Effector CD8-positive, alpha-beta T cell (primary cell): ENCODE measurements at places on chromosomes 16 and 17.

- DNase-seq: no peak
Observed at GRCh38 chr17:64765191-64765889, 103.2 kb upstream of the SMURF2 start.

DNA sequence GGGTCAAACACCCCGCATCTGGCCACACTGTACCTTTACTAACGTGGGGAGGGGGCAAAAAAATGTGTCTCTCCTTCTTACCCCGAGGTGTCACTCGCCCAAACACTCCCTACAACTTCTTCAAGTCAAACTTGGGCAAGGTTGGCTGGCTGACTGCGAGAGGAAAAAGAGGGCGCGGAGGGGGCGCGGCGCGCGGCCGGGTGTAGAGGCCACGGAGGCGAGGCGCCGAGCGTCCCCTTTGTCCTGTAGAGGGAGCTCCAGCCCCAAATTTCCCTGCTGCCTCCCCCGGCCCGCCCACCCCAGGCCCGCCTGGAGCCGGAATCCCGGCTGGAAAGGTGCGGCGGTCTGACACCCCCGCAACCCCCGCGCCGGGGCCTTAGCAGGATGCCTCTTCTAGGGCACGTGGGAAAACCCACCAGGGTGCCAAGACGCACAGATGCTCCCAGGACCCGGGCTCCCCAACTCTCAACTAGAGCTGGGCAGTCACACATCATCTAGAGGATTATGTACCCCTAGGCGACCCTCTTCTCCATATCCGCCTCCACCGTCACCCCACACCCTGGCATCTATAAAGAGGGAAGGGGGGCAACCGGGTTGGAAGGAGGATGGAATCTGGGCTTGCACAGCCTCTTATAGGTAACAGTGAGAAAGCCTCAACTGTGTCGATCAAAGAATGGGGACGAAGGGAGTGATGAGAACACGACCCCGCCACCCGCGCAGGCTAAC lies 4.2 kb downstream of the IRX3 start:
- DNase-seq: no peak

DNA sequence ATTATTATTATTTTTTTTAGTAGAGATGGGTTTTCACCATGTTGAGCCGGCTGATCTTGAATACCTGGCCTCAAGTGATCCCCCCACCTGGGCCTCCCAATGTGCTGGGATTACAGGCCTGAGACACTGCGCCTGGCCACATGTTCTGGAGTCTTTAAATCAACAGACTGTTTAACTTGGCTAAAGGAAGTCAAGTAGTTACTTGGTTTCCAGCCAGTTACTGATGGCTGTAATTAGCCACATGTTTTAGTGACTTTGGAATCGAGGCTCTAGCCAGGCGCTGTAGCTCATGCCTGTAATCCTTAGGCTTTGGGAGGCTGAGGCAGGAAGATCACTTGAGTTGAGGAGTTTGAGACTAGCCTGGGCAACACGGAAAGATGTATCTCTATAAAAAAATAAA lies 699.2 kb upstream of the RBFOX1 start:
- DNase-seq: no peak

- DNase-seq: no peak
Observed at GRCh38 chr17:38671939-38672720, 2.6 kb downstream of the EPOP start.

DNA sequence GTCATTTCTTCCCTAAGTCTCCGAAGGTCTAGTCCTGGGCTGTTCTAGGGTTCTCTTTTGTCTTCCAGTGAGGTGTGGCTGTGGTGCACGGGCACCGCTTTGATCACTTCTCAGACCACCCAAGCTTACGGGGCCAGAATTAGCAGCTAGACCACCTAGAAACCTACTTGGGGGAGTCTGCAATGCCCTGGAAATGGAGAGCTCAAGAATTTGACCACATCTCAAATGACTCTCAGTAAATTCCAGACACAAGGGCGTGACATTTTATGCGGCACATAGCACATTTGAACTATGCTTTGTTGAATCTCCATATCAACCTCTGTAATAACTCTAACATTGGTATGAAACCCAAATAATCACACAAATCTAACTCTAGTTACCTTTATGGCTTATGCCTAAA lies 24.9 kb downstream of the TRIM16 start:
- DNase-seq: no peak

GRCh38 chr17:67359960-67360791 lies 6.2 kb downstream of the PSMD12 start:
- peak; percentile 12 for DNase-seq

DNA sequence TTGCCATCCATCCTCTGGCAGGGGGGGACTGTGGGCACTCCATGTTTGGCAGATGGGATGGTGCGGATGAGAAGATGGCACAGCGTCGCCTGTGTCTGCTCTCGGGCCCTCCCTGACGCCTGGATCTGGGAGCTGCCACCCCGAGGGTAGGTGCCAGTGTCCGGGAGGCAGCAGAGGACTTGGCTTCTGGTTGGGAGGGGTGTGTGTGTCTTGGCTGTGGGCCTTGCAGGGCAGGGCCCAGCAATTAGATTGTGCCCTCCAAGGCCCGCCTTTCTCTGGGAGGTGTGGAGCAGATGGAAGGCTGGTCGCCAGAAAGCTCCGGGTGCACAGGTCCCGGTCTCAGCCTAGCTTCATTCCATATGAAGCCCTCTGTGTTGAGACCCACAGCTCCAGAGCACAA lies 1.4 kb downstream of the RAP1GAP2 start:
- no peak for DNase-seq

GRCh38 chr16:50864386-50864785 lies 122.5 kb downstream of the CYLD start:
- no peak for DNase-seq

DNA sequence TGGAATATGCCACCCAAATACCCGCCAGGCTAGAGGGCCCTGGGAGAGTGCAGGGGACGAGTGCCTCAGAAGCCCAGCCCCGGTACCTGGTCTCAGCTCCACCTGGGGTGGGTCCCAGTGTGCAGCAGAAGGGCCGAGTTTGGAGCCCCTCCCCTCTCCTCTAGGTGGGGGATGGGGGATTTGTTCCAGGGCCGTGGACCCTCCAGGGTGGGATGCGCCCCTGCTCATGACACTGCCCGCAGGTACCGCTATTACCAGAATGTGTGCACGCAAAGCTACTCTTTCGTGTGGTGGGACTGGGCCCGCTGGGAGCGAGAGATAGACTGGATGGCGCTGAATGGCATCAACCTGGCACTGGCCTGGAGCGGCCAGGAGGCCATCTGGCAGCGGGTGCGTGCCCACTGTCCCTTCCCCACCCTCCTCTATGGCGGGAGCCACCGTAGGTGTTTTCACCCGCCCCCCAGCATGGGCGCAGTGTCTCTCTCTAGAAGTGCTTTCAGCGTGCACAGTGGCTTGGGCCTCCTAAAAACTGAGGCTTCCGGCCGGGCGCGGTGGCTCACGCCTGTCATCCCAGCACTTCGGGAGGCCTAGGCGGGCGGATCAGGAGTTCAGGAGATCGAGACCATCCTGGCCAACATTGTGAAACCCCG lies 1.2 kb downstream of the NAGLU start:
- DNase-seq: no peak

- no peak for DNase-seq
Observed at GRCh38 chr17:31538080-31538762, 146.7 kb downstream of the RAB11FIP4 start.

GRCh38 chr17:72913142-72913682 lies 179.3 kb downstream of the SLC39A11 start:
- no peak for DNase-seq

- no peak for DNase-seq
Observed at GRCh38 chr16:84600343-84601229, 17.3 kb downstream of the COTL1 start.

- no peak for DNase-seq
Observed at GRCh38 chr17:82486231-82487094, 27.9 kb downstream of the NARF start.

GRCh38 chr17:40303708-40304551 lies 5.0 kb upstream of the RARA start:
- DNase-seq: no peak

- no peak for DNase-seq
Observed at GRCh38 chr17:40433551-40434415, 9.5 kb upstream of the IGFBP4 start.

- DNase-seq: no peak
Observed at GRCh38 chr17:79971651-79972050, 64.0 kb downstream of the TBC1D16 start.

DNA sequence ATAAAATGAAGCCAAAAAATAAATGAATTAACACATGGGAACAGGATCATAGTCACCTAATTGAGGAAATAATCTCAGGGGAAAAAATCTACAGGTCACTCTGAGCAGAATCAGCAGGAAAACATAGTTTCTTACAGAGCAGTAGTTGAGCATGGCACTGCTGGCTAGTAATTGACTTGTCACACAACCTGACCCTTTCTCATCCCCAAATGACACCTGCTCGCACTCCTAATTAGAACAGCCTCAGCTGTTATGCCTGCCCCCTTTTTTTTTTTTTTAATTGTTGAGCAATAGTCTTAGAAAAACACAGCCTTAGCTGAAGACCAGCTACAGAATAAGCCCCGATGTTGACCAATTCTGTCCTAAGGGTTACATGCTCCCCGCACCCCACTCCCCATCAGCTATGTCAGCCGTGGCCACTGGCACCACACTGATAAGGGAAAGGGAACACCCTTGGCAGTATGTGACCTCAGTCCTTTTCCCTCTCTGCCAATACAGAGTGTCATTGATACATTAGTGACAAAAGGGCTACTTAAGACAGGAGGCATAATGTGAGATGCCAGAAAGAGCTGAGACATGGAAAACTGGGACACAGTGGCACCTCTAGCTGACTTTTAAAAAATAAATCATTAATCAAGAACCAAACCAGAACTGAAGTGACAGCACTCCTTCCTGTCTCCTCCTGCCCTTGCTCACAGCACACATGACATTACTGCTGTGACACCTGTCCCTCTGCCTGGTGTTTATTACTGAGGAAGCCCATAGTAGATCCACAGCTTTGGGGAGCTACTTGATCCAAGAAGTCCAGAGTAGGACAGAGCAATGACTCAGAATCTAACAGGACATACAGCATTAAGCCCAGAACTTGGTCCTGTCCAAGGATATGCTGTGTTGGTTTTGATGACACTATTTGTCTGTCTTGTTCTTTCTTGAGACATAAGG lies 41.7 kb downstream of the WDR59 start:
- no peak for DNase-seq

GRCh38 chr17:9790889-9791876 lies at the start of gene DHRS7C:
DHRS7C (minus strand) TSS chr17:9791592; CDS start chr17:9791284, 308 bp downstream.
- DNase-seq: no peak

- no peak for DNase-seq
Observed at GRCh38 chr17:43940630-43941029, 1.6 kb downstream of the PPY start.

DNA sequence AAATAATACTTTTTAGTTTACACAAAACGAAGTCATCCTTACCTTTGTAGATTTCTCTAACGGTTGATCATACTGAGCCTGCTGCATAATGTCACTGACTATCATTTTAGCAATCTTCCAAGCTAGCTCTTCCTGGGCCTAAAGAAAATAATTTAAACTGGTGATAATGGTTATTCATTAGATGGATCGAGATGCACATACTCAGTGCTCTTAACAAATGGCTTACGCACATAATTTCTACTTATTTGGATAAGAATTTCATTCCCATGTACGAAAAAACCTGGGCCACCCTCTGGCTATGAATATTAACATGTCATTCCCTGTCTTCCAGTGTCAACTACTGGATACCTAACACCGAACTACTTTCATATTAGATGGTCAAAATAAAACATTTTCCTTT lies 41.4 kb upstream of the ULK2 start:
- DNase-seq: no peak

DNA sequence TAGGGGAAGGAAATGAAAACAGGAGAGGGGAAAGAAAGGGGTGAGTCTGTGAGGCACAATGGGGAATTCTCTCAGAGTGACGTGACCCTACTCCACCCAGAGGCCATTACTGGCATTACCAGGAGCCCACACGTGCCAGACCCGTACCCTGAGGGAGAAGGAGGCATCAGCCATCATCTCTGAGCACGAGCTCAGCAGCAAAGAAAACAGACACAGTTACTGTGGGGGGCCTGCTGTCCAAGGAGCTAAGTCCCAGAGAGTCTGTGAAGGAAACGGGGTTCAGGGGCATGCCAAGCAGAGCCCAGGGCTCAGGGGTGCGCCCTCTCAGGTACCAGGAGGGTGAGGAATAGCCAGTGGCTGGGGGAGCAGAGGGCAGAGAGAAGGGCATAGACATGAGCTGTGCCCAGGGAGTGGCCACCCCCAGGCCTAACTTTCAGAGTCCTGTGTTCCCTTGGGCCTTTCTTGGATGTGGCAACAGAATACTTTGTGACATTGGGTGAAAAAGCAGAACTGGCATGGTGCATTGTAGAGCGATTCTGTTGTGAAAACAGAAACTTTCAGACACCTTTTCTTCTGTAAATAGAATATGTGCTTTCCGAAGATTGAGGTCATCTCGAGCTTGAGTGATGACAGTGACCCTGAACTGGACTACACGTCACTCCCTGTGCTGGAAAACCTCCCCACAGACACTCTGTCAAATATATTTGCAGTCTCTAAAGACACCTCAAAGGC lies 11.3 kb downstream of the TAF1C start:
- peak; percentile 27 for DNase-seq

GRCh38 chr16:82855471-82855870 lies 228.7 kb downstream of the CDH13 start:
- no peak for DNase-seq

DNA sequence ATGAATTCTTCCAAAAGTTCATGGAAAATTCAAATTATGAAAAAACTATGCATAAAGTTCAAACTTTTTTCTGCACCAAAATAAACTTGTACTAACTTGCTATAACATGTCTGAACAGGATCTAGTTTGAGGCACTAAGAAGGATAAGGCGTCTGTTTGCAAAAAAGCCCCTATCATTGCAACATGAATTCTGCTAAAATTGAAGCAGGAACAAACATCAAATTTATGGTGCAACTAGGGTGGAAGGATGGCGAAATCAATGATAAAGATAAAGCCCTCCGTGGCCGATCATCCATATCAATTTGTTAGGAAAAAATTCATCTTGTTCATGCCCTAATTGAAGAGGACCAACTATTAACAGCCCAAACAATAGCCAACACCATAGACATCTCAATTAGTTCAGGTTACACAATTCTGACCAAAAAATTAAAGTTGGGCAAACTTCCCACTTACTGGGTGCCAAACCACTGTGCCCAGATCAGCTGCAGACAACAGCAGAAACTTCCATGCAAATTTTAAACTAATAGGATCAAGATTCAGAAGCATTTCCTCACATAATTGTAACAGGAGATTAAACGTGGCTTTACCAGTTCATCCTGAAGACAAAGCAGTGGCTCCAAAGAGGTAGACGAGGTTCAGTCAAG lies 12.9 kb downstream of the IL21R start:
- DNase-seq: no peak

DNA sequence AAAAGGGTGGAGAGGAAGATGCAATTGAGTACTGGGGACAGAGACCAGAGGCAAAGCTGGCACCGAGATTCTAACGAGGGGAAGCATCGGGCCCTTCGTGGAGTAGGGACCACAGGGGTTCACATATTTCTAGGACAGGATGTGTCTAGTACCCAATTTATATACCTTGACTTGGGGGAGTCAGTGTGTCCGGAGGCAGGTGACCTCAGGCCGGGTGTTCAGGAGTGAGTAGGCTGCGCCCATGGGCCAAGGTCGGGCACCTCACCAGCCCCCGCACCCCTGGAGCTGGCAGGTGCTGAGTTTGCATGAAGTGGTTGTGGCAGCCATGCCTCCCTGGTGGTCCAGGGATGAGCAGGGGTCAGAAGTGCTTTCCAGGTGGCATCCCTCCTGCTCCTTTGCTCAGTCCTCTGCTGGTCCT lies 8.6 kb upstream of the NXPH3 start:
- no peak for DNase-seq

- no peak for DNase-seq
Observed at GRCh38 chr17:58965221-58965620, 141.5 kb downstream of the TRIM37 start.

GRCh38 chr17:77601054-77601979 lies 357.2 kb upstream of the TNRC6C start:
- no peak for DNase-seq

GRCh38 chr17:4562015-4562969 lies 1.9 kb upstream of the GGT6 start:
- DNase-seq: no peak
